ENCODE measurements at places on chromosomes 11 and 22. TPM values are rescaled to one million over a fixed set of nuclear protein-coding genes. Genes with fewer than 3 reads are reported as not detected.

GRCh38 chr11:95145430-95146060, 55.9 kb downstream of the ENDOD1 start:
- DNase-seq: no peak

Gene MMP13
- total RNA-seq: not detected

- no peak for DNase-seq
Measured at GRCh38 chr11:102276783-102277182, 40.5 kb upstream of the BIRC3 start.

DNA sequence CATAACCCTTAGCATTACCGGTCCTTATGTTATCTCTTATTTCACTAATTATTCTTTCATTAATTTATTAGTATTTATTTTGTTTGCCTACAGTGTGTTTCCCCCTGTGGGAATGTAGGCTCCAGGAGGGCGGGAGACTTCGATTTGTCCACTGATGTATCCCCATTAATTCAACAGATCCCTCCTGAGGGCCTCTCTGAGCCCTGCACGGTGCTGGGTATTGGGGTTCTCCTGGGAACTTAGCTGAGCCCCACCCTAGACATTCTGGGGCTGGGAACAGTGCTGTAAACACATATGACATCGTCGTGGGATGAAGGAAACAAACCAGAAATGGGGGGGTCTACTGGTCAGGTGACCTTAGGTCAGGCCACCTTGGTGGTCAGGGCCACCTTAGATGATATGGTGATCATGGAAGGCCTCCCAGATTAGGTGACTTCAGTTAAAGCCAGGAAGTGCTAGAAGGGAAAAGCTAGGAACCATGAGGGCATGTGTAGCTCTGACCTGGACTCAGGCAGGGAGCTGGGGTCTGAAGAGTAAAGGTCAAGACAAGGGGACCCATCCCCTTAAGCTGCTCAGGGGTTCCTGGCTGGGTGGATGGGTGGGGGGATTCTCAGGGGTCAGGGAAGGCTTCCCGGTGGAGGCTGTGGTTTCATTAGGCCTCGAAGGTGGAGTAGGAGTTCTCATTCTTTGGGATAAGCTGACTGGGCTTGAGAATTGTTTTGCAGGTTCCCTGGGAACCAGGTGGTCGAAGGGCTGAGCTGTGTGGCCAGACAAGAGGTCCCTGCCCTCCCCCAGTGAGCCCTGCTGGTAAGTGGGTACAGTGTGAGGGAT, 1.0 kb downstream of the PHETA2 start:
- DNase-seq: no peak
